Heart left ventricle (tissue), 16 donors: ENCODE measurements at places on chromosomes 4 and X.
A peak's percentile ranks its signal among the peaks of the same experiment; 100 is the strongest.

DNA sequence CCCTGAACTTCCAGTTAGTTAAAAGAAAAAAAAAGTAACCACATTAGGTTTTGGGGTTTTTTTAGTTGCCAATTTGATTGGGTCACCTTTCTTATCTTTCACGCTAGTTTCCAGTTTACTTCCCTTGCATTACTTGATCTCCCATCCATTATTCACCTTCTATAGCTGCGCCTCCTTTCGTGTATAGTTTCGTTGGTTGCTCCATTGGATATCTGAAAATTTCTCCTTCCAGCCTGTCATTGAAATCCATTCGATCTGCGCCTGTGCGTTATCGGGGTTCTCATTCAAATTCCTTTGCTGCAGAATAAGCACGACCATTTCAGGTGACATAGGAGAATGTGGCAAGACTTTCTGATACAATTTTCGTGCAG, 764 bp downstream of the TRAPPC11 start:
- H3K36me3 ChIP-seq = no peaks in the 10 kb centered on the region
- peak overlapping the region; percentile 90 for H3K4me3 ChIP-seq
- no peak for DNase-seq
- H3K27me3 ChIP-seq = no peaks in the 10 kb centered on the region

GRCh38 chr4:10765386-10765785, 80.8 kb upstream of the CLNK start:
- H3K4me1 ChIP-seq = no peaks in the 10 kb centered on the region
- H3K36me3 ChIP-seq = no peaks in the 10 kb centered on the region
- no peak for DNase-seq
- no peaks in the 10 kb centered on the region for H3K27me3 ChIP-seq
- H3K4me3 ChIP-seq = no peak overlapping the region

DNA sequence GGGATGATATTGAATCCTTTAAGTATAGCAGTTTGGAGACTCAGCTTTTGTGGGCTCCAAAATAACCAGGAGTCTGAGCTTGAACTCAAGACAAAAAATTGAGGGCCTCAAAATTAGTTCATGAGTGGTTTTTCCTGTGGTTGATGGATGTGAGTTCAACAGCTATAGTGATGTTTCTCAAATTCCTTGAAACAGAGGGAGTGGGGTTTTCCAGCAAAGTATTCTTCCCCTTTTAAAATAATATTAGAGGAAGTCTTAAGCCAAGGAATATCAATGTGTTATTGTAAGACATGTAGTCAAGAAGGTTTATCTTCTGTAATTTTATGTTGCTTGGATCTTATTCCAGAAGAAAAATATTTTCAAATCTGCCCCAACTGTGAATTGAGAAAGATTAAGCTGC, 10.6 kb downstream of the OTC start:
- H3K27me3 ChIP-seq = peaks cover 9% of the 10 kb centered on the region
- no peak overlapping the region for H3K27ac ChIP-seq
- no peaks in the 10 kb centered on the region for H3K36me3 ChIP-seq

GRCh38 chr4:184453365-184454160, 20.8 kb downstream of the IRF2 start:
- peaks cover 88% of the 10 kb centered on the region for H3K4me1 ChIP-seq
- no peaks in the 10 kb centered on the region for H3K36me3 ChIP-seq
- no peak overlapping the region for H3K4me3 ChIP-seq
- no peak overlapping the region for H3K27ac ChIP-seq

DNA sequence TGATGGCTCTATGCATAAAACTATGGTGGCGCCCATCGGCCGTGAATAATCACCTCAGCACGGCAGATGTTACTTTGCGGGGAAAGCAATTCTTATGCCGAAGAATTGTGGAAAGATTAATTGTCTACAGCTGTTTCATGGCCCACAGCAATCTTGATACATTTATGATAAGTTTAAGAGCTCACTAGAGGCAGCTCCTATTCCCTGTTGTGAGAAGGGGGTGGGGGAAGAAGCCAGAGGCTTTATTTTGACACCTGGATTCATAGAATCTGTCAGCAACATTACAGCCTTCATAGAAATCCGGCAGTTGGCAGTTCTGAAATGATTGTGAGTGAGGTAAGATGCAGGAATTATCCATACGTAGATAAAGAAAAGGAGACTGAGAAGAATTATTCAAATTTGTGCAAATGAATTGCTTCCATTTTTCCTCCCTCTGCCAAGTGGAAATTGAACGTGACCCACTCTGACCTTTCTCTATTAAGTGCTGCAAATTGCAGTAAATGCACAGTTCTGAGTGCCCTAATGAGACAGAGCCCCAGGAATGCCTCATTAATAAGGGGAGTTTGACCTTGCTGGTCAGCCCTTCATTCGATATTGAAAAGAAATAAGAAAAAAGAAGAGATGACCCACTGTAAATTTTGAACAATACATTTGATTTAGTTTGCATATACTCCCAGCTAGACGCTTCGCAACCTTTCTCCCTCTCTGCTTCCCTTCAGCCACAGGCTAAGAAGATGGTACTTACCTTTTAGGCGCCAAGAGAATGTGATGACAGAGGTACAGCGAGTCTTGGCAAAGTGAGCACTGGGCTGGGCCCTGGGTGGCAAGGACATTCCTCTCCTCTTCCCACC, 188.8 kb downstream of the GPAT3 start:
- DNase-seq = no peak
- no peaks in the 10 kb centered on the region for H3K4me1 ChIP-seq
- H3K4me3 ChIP-seq = no peak overlapping the region
- H3K27ac ChIP-seq = no peak overlapping the region
- H3K36me3 ChIP-seq = no peaks in the 10 kb centered on the region
